ENCODE measurements at places on chromosomes 1 and 21. TPM values are rescaled to one million over a fixed set of nuclear protein-coding genes. Genes with fewer than 3 reads are reported as not detected.

OPRD1 gene
- polyA plus RNA-seq = 0.36 TPM

ZMYND12 gene
- 4.6 TPM for polyA plus RNA-seq

RGS8 gene
- 0.07 TPM for polyA plus RNA-seq

RHCE gene
- 1.1 TPM for polyA plus RNA-seq

UBL4B gene
- polyA plus RNA-seq = not detected

HPCAL4 gene
- polyA plus RNA-seq = 0.40 TPM

VASH2 gene
- 22.2 TPM for polyA plus RNA-seq

CD52 gene
- 3.3 TPM for polyA plus RNA-seq

NBPF11 gene
- polyA plus RNA-seq = 39.4 TPM

PLD5 gene
- 0.29 TPM for polyA plus RNA-seq

PIGR gene
- polyA plus RNA-seq = 1.4 TPM

SH3BGR gene
- polyA plus RNA-seq = 3.5 TPM

Data from renal pelvis (tissue), 12 donors.